Neural progenitor cell (in vitro differentiated cells): ENCODE measurements at places on chromosomes 4 and X. TPM values are rescaled to one million over a fixed set of nuclear protein-coding genes. Genes with fewer than 3 reads are reported as not detected.

DNA sequence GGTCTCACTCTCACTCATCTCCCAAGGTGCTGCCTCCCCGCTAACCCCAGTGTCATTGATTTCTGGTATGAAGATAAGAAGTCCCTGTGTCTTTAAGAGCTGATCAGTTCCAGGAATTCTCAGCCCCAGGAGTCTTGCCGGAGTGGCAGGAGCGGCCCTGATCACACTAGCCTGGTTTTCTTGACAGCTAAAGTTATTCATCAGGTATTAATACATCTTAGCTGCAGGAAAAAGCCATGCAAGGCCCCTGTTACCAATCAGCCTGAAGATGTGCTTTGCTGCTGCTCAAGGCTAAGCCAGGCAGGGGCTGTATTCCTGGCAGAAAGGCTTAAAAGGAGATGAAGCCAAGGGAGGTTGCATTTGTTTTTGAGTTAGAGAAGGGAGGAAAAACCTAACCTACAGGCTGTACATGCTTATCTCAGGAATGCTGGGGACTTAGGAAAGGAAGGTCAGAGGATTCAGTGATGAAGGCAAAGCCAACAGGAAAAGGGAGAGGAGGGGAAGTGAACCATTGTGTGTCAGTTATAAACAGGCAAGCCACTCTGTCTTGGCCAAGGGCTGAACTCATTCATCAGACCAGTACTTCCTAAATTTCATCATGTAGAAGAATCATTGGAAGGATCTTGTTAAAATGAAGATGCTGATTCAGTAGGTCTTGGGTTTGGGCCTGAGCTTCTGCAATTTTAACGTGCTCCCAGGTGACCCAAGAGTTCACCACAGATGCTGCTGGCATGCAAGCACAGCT, 8.6 kb downstream of the SRPX start:
- no peak for DNase-seq

GRCh38 chr4:177546745-177547144, 104.5 kb upstream of the AGA start:
- DNase-seq = no peak

- no peak for DNase-seq
Measured at GRCh38 chr4:139834981-139835391, 169.4 kb downstream of the MGST2 start.

DNA sequence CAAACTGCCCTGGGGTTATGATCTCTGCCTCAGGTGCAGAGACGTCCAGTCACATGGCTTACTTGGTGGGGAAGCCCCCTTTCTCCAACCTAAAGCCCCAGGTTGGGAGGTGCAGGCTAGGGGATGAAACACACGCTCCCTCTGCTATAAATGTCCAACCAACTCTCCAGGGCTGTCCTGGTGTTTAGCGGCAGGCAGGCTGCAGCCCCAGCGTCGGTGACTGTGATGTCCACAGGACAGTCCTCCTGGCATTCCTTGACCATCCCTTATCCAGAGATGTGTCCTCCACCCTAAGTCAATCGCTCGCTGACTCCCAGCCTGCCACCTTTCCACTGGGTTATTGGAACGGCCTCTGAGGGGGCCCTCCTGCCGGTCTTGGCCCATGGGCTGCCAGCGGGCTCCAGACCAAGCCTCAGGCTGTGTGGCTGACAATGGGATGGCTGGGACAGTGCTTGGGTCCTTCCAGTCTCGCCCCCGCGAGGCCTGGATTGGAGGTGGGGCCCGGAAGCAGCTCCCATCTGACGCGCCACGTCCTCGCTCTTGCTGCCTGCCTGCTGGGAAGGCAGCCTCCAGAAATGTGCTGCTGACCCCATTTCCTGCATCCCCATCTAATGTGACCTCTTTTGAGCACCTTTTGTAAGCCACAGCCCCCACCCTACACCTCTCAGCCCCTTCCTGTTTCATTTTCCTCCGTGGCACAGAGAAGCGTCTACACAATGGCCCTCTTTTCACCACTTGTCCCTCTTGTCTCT, 60.8 kb upstream of the ADRA2C start:
- no peak for DNase-seq

PAGE4 gene
- total RNA-seq = not detected in 2 replicates

GRCh38 chr4:145819853-145820181, 118.8 kb downstream of the ZNF827 start:
- no peak for DNase-seq
